ENCODE measurements at places on chromosomes 4 and X.

DNA sequence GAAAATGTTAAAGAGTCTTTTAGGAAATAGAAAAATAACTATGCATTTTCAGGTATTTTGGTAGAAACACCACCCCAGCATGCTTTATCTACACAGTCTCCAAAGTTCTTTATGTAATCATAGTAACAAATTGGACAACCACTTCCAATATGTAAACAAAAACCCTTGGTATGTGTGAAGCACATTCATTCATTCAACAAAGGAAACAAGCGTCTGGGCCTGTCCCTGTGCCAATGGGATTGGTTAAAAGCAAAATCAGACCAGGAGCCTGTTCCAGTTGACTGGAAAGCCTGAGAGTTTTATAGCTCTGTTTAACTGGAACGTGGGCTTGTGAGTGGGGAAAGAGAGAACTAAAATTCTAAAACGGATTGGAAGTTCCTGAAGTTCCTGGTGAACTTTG, 41.3 kb upstream of the TENM3 start:
- DNase-seq, result no peak

DNA sequence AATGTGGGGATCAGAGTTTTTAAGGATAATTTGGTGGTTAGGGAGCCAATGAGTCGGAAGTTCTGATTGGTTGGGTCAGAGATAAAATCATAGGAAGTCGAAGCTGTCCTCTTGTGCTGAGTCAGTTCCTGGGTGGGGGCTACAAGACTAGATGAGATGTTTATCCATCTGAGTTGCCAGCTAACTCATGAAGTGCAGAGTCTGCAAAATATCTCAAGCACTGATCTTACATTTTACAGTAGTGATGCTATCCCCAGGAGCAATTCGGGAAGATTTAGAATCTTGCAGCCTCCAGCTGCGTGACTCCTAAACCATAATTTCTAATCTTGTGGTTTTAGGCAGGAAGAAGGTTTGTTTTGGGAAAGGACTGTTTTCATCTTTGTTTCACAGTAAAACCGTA, 565.8 kb upstream of the SPANXN1 start:
- DNase-seq, result no peak

DNA sequence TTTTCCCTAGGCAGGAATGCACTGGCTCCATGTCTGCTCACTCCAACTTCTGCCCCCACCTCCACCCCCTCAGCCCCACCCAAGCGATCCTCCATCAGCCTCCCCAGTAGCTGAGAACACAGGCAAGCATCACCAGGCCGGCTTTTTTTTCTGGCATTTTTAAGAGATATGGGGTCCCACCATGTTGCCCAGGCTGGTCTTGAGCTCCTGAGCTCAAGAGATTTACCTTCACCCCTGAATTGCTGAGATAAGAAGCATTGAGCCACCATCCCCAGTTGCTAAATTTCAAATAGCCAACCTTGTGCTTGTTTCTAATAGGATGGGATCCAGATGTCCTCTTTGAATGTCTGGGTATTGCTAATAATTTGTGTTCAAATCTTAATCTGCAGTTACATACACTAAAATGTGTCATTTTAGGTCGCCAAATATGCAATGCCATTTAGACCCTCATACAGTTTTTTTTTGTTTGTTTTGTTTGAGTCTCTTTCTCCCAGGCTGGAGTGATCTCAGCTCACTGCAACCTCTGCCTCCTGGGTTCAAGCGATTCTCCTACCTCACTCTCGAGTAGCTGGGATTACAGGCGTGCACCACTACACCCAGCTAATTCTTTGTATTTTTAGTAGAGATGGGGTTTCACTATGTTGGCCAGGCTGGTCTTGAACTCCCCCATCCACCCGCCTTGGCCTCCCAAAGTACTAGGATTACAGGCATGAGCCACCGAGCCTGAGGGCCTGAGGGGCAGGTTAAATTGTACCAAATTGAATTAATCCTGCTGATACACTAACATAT, 8.8 kb downstream of the LARP7 start:
- DNase-seq, result no peak

DNA sequence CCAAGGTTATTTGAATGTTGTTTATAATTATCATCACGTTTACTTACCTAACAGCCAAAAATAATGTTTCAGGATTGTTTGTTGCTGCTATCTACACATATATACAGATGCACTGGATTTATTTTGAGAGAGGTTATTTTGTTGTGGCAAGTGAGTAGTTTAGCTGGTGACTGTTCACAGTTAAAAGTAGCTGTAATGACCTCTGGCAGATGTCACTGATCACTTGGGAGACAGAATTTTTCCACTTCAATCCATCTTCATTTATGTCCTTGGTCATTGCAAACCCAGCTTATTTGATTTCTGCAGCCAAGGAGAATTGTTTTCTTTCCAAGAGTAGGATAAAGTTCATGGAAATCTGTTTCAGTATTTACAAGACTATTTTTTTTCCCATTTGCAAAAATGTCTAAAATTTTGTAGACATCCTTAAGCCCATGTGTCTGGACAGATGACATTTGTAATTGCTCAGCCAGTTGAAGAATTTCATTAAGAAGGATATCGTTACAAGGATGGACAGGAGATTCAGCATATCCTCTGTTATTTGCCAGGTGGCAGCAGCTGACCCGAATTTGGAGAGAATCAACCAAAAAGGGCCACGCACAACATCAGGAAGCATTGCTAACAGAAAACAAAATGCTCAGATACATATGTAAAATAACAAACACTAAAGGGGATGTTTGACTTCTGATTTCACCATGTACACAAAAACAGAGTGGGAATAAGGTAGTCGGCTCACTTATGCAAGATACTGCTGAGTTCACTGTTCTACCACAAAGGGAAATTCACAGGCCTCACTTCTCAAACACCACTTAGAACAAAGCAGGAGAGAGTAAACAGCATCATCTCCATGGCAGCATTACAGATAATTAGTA, 64.5 kb downstream of the GPRIN3 start:
- no peak for DNase-seq

DNA sequence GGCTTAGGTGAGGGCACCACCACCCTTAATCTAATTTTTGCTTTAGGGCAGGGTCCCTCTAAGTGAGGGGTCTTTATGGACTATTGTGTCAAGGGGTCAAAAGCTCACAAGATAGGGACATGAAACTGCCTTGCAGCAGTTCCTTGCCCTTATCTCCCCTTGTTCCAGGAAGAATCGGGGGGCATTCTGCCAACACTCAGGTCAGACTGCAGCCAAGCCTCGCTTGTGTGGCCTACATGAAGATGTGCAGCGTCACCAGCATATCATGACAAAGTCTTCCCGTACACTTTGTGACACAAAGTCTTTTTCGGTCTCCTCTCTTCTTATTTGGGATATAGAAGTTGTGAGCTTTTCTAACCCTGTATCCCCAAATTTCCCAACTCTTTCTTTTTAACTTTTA, 17.5 kb upstream of the USP9X start:
- DNase-seq, result no peak

DNA sequence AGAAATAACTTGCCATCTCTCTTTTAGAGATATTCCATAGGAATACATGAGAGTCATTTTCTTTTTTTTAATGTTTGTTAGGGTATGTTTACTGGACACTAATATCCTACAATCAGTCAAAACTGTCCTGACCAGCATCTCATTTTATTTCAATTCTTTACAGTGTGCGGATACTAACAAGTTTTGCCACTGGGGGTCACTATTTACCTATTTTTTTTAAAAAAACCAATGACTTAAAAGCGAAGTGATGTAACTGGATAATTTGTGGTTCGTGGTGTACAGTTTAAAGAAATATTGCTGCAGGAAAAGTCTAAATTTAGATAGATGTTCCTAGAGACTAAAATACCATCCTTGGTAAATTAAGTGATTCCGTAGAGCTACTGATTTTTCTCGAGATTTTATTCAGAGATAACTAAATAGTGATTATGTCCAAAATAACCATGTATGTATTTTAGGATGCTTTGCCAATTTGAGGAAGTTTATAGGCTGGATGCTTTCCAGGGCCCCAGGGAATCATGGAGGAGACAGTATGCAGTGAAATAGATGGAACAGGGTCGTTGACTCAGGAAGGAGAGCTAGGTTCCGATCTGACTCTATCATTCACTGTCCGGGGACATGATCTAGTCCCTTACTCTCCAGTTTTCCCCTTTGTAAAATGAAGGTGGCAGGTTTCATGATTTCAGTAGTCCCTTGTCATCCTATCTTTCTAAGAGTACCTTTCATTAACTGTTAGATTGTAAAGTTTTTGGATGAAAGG, 34.0 kb upstream of the GNPDA2 start:
- DNase-seq, result no peak

GRCh38 chr4:161767116-161767515, 396.7 kb downstream of the FSTL5 start:
- no peak for DNase-seq

DNA sequence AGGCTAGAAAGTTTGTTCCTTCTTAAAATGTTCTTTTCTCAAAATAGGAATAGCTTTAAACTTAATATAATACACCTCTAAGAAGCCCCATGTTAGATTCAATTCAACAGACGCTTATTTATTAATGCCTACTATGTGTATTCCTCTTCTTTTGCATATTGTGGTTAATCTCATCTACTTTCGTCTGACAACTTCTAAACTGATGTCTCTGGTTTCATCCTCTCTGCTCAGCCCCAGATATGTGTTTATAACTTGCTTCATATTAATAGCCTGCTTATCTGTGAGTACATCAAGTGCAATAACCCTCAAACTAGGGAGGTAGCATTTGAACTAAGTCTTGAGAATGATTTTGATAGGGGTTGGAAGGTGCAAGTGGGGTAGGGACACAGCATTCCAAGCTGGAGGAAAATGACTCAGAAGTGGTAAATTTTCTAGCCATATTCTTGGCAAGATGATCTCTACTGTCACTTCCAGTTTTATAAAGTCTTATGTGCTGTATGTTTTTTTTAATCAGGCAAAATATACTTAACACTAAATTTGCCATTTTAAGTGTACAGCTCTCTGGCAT, 37.0 kb downstream of the STK26 start:
- no peak for DNase-seq

DNA sequence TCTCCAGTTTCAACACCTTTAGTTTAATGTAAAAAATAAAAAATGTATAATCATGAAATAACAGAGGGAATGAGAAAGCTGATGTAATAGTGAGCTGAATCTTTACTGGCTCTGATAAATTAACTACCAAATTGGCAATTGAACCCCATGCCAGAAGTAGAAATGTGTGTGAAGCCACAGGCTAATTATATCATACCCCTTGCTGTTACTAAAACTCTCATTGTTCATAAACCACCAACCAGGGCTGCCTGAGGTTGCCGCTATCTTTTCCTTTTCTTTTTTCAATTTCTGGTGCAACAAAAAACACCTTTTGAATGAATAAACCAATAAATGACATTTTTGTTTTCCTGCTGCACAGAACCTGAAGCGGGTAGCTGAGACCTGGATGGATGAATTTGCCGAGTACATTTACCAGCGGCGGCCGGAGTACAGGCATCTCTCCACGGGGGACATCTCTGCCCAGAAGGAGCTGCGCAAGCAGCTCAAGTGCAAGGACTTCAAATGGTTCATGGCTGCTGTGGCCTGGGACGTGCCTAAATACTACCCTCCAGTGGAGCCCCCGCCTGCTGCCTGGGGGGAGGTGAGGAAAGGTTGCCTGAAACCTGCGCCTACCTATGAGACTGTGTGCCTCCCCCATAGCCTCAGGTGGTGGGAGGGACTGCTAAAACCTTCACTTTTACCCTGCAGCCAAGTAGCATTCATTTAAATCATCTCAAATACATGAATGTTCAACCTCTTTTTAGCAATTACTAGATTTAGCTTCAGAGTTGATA, 216.7 kb upstream of the GALNT7 start:
- DNase-seq, result no peak

- DNase-seq, result no peak
Measured at GRCh38 chr4:1752284-1753041, 31.1 kb downstream of the TACC3 start.

DNA sequence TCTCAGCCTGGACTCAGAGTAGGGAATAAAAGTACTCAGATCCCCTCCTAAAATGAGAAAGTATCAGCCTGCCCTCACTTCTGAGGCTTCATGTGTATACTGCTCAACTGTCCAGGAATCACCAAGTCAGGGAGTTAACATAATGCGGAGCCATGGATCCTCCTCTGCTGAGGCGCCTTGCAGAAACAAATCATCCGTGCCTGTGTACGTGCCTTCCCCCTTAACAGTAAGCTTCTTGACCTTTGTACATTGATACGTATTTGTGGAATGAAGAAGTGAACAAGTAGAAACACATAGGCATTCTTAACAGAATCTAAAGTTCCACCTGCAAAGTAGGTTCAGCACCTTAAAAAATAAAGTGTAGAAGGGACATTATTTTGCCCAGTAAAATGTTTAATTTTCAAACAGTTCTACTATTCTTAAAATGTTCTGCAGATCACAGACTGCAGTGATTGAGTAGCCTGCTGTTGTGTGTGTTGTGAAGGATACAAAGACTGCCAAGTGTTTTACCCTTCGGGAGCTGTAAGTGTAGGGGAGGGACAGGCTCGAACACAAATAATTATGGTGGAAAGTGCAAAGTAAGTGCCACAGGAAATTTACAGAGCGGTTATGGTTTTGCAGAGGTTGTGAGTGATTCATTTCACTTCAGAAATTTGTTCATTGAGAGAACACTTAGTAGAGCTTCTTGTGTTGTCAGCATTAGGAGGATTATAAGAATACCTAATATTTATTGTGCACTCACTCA, 61.9 kb downstream of the ARHGAP10 start:
- no peak for DNase-seq

- no peak for DNase-seq
Measured at GRCh38 chrX:14398725-14399124, 130.6 kb upstream of the GLRA2 start.

DNA sequence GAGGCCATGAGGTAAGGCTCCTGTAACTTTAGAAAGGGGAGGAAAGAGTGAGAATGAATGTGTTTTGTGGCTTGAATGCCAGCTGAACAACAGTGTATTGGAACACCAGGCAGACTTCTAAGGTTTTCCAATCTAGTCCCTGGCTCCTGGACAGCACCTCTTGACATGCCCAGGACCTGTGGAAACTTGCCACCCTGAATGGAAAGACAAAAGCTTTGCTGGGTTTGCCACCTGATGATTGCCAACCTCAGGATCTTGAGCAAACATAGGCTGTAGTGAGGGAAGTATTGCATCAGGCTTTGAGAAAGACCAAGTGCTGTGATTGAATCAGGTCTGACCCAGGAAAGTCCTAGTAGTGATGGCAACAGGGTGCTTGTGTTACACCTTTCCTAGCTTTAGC, 1393.1 kb upstream of the DIAPH2 start:
- DNase-seq, result no peak

DNA sequence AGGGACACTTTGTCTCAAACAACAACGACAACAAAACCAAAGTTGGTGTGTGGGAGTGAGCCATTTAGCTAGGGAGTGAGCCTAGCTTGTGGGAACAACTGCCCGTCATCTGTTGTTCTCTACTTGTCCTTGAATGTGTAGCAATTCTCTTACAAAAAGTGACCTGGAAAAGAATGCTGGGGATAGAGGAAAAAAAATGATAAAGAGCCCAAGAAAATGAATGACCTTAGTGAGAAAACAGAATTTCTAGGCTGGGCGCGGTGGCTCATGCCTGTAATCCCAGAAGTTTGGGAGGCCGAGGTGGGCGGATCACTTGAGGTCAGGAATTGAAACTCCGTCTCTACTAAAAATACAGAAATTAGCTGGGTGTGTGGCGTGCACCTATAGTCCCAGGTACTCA, 19.6 kb downstream of the SEPTIN6 start:
- no peak for DNase-seq

All from stimulated activated CD8-positive, alpha-beta memory T cell treated with anti-CD3 and anti-CD28 coated beads, Interleukin-15, amount 100 ng/mL, for 4 hours (primary cell).